ENCODE measurements at places on chromosomes 13 and 19.
A peak's percentile ranks its signal among the peaks of the same experiment; 100 is the strongest.

DNA sequence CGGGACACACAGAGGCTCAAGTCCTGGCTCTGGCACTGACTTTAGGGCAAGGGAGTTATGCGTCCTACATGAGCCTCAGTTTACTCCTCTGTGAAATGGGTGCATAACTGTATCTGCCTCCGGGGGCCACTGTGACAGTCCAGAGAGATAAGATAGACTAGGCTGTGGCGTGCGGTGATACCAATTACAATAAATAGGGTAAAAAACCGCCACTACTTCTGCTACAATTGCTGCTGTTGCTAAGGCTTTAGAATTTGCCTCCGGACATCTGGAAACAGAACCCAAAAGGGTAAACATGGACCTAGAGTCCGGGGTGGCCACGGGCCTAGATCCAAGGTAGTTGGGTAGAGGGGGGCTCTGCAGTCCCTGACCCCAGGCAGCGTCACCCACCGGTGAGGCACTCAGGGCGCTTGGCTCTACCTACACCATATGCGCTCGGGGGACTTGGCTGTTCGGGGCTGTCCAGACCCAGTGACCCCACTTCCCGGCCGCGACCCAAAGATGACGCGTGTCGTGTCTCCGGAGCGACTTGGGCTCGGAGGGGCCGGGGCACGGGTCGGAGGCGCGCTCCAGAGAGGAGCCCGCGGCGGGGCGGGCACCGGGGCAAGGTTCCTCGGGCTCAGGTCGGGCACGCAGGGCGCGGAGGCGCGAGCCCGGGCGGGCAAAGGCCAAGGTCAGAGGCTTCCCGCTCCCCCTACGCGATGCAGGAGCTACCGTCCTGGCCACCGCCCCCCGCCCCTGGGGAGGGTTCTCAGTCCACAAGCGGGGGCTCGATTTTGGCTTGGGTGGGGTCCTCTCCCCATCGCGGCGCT lies 1.1 kb downstream of the INSR start:
- DNase-seq = no peak

DNA sequence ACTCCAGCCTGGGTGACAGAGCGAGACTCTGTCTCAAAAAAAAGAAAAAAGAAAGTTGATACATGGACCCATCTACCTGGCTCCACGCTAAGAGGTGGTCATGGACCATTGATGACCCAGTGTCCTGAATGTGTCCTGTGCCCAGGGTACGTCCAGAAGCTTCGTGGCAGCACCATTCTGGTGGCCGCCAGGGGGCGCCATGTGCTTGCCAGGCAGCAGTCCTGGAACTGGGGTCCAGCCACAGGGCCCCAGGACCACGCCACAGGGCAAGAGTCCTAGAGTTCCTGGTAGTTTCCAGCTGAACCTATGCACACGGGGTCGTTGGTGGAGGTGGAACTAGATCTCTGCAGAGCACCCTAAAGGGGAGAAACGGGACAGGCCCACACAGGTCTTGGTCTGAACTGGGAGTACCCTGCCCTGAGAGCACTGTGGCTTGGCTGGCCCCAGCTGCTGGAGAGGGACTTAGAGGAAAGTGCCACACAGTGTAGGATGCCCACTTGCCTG lies 19.9 kb upstream of the FBXO27 start:
- peak; percentile 56 for DNase-seq

DNA sequence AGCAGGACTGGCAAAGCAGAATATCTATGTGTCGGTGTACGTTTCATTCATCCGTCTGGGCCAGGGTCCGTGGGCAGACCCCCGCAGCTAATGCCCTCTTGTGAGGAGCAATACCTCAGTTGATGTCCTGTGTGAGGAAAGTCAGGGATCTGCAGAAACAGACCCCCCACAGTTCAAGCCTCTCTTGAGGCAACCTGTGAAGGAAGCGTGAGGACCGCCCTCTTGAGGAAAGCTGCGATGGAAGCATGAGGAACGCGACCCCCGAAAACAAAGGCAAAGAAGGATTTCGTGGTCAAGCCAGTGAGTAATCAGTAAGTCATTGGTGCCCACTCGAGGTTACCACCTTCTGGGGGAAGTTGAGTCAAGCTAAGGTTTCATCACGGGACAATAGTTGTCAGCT lies 20.9 kb upstream of the ZNF83 start:
- DNase-seq = no peak

DNA sequence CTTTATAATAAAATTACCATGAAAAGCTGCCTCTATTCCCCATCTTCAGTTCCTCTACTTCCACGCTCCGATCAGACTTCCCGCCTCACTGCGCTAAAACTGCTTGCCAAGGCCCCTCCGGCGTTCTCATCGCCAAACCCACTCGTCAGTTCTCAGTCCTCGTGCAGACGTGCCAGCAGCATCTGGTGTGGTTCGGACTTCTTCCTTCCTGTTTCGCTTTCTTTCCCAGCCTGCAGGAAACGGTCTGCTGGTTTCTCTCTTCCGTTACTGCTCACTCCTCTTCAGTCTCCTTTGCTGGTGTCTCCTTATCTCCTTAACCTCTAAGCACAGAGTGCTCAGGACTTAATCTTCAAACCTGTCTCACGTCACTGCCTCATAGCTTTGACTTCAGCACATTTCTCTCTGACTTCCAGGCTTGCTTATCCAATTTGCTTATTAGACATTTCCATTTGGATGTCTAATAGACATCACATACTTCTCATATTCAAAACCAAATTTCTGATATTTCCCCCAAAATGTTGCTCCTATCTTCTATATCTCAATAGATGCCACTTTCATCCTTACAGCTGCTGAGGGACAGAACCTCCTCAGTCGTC lies 40.3 kb downstream of the RCBTB2 start:
- DNase-seq = peak; percentile 78

DNA sequence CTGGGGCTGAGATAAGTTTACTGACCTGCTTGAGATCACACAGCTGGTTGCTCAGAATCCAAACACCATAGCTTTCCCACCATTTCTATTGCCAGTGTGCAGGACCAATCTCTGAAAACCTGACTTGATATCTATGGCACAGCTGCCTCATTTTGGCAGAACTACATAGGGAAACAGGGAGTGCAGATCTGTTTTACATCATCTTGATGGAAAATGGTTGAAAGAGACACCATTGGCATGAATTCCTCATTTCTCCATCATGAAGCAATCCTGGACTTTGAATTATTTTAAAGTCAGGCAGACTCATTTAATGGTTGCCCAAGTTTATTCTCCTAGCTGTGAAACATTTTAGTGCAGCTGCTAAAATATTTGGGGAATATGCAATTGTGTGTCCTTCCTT lies 1628.2 kb upstream of the SLC10A2 start:
- no peak for DNase-seq
